CD4-positive, alpha-beta T cell treated with Interleukin-6 for 4 hours (primary cell): ENCODE measurements at places on chromosomes 2 and 18.

DNA sequence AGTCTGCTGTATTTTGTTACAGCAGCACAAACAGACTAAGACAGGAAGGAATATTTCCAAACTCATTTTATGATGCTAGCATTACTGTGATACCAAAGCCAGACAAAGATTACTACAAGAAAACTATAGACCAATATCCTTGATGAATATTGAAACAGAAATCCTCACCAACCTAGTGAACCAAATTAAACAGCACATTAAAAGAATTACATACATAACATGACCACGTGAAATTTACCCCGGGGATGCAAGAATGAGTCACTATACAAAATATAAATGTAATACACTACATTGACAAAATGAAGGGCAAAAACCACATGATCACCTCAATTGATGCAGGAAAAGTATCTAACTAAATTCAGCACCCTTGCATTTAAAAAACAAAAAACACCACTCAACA lies 112.6 kb downstream of the CHN1 start:
- no peak for DNase-seq

DNA sequence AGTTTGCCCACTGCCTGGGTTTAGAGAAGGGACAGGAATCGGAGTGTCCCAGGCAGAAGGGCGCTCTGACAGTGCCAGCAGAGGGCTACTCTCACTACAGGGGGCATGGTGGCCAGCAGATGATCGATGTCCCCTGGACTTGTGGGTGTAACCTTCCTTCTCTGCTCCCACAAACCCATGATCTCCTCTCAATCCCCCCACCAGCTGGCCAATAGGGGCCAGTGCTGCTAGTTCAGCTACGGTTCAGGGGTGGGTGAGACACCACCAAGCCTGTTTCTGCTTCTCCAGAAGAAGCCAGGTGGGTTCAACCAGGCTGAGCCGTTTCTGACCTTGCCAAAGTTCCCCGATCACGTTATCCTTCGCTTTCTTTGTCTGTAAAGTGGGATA lies 1.3 kb downstream of the NPPC start:
- no peak for DNase-seq

DNA sequence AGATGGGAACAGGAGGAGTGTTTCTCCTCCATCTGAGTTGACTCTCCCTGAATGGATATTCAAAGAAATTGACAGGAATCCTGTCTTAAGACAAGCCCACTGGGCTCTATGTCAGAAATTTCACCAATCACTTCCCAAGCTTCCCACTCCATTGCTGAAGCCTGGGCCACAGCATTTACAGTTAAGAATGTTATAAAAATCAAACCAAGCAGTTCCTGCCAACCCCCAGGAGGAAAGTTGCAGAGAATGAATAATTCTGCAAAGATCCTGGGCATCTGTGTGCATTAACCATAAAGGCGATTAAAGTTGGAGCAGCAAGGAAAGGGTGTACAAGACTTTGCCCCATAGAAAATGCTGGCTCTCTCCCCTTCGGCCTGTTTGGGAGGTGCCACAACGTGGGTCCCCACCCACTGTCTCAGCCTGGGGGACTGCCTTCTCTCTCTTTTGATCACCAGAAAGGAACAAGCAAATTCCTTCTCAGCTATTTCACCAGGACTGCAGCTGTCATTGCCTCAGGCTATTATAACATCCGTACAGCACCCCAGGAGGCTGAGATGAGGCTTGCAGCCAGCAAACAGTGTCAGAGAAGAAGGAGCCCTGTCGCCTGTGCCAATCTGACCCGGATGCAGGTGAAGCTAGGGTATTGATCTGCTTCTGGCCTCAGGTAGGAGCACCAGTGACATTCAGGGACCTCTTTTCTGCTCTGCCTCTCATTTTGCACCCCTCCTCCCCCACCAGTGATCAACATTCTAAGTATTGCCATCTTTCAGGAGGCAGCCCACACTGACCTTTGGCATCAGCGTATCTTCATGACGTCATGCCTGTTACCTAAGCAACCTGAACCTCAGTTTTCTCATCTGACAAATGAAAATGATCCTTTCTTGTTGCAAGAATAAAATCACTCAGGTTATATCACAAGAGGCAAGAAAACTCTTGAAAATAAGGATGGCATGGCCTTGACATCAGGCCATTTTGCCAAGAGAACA lies 219.0 kb downstream of the SH3BP4 start:
- DNase-seq, result no peak

DNA sequence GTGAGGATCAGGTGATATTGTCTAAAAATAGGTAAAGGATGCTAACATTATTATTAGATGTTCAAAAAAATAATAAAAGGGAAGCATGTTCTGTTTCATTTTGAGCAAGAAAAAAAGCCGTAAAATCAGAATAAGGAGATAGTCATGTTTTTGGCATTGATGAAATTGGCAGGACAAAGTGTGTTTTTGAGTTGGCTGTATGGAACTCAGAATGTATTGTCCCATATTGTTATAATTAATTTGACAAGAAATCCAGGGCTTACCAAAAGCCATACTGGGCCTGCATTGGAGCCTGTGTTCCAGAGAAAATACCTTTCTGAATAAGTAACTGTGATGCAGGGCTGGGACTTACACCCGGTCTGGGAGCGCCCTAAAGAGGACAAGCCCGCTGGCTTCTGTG lies 232.0 kb downstream of the AGAP1 start:
- no peak for DNase-seq

DNA sequence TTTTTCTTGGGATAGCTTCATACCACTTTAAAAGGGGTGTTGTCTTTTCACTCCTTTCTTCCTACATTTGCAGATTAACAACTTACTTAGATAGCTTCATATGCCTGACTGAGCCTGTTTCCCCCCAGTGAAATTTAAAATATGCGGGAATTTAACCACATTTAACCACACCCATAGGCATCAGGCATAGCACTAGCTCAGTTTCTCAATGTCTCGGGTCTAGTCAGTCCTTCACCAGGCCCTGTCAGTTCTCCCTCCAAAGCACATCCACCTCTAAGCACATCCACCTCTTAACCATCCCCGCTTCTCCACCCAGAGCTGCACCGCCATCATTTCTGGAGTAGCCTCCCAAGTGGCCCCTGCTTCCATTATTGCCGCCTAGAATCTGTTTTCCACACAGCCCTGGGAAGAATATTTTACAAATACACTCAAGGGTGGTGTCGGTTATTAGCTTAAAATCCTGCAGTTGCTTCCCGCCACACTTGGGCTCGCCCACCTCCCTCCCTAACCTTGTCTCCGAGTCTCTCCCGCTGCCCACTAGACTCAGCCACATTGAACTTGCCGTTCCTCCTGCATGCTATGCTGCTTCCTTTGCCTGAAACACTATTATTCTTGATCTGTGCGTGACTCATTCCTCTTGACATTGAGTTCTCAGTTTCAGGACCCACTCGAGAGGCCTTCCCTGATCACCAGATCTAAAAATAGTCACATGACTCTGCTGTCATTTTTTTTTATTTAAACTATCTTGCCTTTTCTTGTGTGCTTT lies 68.3 kb downstream of the SPTBN1 start:
- DNase-seq, result peak; percentile 10

- DNase-seq, result no peak
These were observed 59.9 kb upstream of the REG3A start for GRCh38 chr2:79219383-79219988.

DNA sequence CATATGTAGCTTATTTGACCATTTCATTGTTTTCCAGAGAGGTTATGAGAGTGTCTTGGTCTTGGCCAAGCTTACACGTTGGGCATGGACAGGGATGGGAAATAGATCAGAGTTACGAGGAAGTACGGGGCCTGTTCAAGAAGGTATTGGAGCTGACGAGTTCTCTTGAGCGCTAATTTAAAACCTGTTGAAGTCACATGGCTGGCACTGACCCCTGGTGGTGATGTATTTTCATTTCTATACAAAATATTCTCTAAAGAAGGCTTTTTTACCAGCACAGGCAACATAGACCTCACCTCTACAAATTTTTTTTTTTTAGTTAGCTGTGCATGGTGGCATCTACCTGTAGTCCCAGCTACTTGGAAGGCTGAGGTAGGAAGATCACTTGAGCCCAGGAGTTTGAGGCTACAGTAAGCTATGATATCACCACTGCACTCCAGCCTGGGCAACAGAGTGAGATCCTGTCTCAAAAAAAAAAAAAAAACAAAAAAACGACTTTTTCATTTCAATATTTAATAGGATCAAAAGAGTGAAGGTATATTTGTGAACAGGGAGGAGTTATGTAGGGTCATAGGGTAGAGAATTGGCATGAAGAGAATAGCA lies 19.6 kb downstream of the UGP2 start:
- DNase-seq, result peak; percentile 74

DNA sequence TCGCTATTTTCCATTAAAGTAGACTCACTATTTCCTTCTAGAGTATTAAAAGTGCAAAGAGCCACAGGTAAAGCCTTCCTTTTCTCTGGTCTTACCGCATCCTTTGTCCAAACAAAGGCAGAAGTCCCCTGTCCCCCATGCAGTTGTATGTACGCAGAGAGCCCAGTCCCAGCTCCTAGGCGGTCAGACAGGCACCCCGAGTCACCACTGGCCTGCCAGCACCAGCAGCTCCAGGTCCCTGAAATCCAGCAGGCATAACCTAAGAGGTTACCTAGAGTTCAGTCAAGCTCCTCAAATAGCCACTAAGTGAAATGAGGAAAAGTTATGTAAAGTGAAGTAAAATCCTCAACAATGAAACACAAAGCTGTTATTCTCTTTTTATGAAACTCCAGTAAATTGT lies 60.4 kb upstream of the TWIST2 start:
- no peak for DNase-seq

DNA sequence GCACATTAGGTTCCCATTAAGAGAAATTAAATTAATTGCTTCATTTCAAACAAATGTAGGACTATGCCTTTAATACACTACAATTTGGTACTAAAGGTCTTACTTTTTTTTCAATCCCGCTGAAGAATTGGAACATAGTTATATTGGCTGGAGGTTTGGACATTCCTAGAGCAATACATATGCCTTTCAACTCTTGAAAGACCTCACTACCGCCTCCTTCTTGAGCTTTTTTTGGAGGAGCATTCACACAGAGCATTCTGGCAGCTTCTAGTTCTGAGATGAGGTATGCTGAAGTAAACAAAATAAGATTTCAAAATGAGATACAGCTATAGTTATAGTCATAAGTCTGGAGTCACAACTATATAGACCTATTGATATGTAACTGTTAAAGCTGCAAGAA lies 10.9 kb downstream of the FAM98A start:
- DNase-seq, result no peak

DNA sequence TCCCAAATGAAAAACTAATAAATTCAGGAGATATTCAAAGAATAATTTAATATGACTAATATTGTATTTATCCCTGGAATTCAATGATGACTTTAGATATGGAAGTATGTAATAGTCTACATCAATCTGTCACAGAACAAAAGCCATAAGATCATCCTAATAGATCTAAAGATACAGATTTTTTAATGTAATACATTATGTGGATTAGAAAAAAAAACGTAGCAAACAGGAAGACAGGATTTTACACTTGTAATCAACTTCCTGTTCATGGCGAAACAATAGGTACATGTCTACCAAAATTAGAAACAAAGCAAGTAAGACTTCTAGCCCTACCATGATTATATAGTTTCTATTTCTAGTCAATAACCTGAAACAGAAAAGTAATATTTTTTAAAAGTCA lies 192.2 kb downstream of the TTC32 start:
- DNase-seq, result no peak

DNA sequence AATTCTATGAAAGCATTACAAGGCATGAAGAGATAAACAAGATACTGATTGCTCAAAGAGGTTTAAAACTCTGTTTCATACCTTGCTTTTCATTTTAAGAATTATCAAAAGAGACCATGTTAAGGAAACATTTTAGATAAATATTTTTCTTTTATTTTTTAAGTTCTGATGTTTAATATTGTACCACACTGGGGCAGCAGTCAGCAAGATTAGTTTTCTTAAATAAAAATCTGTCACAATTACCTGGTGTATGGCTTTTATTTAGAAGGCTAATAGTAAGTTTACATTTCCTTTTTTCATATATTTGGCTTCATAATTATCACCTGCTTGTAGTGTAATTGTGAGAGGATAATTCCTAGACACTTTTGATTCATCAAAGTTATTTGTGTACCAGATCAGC lies 46.4 kb downstream of the ZNF804A start:
- no peak for DNase-seq

DNA sequence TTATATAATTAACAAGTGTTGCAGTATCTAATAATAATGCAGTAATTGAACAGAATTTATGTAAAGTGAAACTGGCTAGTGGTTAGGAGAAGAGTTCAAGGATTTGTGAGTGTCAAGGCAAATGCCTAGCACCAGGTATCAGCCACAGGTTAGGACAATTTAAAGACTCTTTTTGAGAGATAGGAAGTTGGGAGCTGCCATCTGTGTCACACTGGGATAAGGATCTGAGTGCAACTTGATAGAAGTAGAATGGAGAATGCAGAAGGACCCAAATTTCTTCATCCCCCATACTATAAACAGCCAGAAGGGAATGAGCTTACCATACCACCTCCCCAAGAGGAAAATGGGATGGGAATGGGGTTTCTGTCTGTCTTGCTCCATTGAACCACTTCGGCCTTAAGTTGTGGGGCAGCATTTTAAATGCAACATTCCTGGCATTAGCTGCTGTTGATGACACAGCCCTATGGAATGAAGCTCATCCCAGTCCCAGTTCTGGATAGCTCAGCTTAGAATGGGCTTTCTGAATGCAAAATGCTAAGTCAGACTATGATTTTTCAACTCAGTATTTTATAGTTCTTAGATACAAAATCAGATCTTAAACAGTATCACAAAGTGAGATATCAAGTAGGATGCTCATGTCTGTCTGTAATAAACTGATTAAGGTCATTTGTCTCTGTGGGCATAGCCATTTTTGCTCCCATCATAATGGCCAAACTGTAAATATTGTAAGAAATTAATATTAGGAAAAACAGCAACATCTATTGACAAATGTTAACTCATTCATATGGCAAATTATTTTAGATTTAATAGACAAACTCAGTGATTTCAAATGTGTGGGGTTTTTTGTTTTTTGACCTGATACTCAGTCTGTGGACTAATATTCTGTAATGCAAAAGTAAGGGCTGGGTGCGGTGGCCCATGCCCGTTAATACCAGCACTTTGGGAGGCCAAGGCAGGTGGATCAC lies 44.0 kb downstream of the GPR155 start:
- no peak for DNase-seq
